ENCODE measurements at places on chromosomes 11 and 22. TPM values are rescaled to one million over a fixed set of nuclear protein-coding genes. Genes with fewer than 3 reads are reported as not detected.

Gene BCO2
- 3.4 TPM for polyA plus RNA-seq

Gene H19
- 14,730 TPM for polyA plus RNA-seq

Gene NRXN2
- 16.8 TPM for polyA plus RNA-seq

Gene ALKBH3
- 26.0 TPM for polyA plus RNA-seq

Gene RASGRP2
- 52.1 TPM for polyA plus RNA-seq

Data from muscle of arm (tissue), 14 donors.